PC-9 (cell line): ENCODE measurements at places on chromosomes 12 and 14. TPM values are rescaled to one million over a fixed set of nuclear protein-coding genes. Genes with fewer than 3 reads are reported as not detected.

- H3K4me3 ChIP-seq = no peak overlapping the region
- no peaks in the 10 kb centered on the region for H3K4me1 ChIP-seq
- H3K27me3 ChIP-seq = no peaks in the 10 kb centered on the region
- no peaks in the 10 kb centered on the region for H3K36me3 ChIP-seq
- DNase-seq = no peak
Measured at GRCh38 chr12:9957834-9958233, 13.4 kb upstream of the CLEC12A start.

GRCh38 chr14:105136401-105137322, 31.9 kb downstream of the JAG2 start:
- no peaks in the 10 kb centered on the region for H3K4me1 ChIP-seq
- no peak for DNase-seq
- H3K27me3 ChIP-seq = no peaks in the 10 kb centered on the region

- H3K4me1 ChIP-seq = no peaks in the 10 kb centered on the region
- DNase-seq = no peak
- no peak overlapping the region for H3K27ac ChIP-seq
- no peaks in the 10 kb centered on the region for H3K27me3 ChIP-seq
- no peak overlapping the region for H3K4me3 ChIP-seq
Measured at GRCh38 chr12:63208956-63209355, 58.0 kb upstream of the AVPR1A start.

- H3K4me3 ChIP-seq = no peak overlapping the region
- H3K27me3 ChIP-seq = no peaks in the 10 kb centered on the region
- H3K4me1 ChIP-seq = peaks cover 5% of the 10 kb centered on the region; the same call in 1 of the 2 replicates
- H3K27ac ChIP-seq = no peak overlapping the region
- no peaks in the 10 kb centered on the region for H3K36me3 ChIP-seq
Measured at GRCh38 chr12:57090490-57090889, 1.6 kb downstream of the NAB2 start.

- no peaks in the 10 kb centered on the region for H3K36me3 ChIP-seq
- H3K27ac ChIP-seq = no peak overlapping the region
- no peak for DNase-seq
- no peak overlapping the region for H3K4me3 ChIP-seq
- no peaks in the 10 kb centered on the region for H3K27me3 ChIP-seq
- no peaks in the 10 kb centered on the region for H3K4me1 ChIP-seq
Measured at GRCh38 chr12:92096346-92097136, 49.1 kb downstream of the BTG1 start.

GRCh38 chr12:66620026-66620425, 58.9 kb downstream of the GRIP1 start:
- no peak overlapping the region for H3K27ac ChIP-seq
- no peak for DNase-seq
- no peaks in the 10 kb centered on the region for H3K4me1 ChIP-seq
- H3K36me3 ChIP-seq = no peaks in the 10 kb centered on the region
- H3K4me3 ChIP-seq = no peak overlapping the region

- no peaks in the 10 kb centered on the region for H3K36me3 ChIP-seq
- H3K4me3 ChIP-seq = peak overlapping the region; percentile 78; the same call in 1 of the 2 replicates
- peak overlapping the region; percentile 80 for H3K27ac ChIP-seq
- peak; percentile 93 for DNase-seq
Measured at GRCh38 chr12:55933169-55933798, 2.3 kb downstream of the DGKA start.

DNA sequence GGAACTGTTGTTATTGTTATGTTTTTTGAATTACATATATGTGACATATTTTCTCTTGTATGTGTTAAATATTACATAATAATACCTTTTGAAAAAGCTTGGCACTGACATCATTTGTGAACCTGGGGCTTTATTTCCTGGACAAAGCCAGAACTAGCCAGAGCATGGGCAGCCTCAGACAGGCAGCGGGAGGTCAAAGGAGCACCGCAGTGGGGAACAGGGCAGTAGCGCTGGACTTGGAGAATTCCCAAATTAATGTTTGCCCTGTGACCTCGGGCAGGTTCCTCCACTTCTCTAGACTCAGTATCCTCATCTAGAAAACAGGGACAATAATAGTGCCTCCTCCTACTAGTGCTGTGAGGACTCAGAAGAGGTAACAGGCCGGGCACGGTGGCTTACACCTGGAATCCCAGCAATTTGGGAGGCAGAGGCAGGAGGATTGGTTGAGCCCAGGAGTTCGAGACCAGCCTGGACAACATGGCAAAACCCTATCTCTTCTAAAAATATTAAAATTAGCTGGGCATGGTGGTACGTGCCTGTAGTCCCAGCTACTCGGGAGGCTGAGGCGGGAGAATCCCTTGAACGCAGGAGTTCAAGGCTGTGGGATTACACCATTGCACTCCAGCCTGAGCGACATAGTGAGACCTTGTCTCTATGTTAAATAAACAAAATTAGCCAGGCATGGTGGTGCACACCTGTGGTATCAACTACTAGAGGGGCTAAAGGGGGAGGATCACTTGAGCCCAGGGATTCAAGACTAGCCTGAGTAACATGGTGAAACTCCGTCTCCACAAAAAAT, 27.3 kb upstream of the ITPK1 start:
- no peaks in the 10 kb centered on the region for H3K27me3 ChIP-seq
- H3K36me3 ChIP-seq = no peaks in the 10 kb centered on the region
- H3K4me1 ChIP-seq = no peaks in the 10 kb centered on the region
- no peak overlapping the region for H3K4me3 ChIP-seq
- no peak overlapping the region for H3K27ac ChIP-seq
- DNase-seq = no peak

- no peak overlapping the region for H3K27ac ChIP-seq
- no peaks in the 10 kb centered on the region for H3K4me1 ChIP-seq
- H3K27me3 ChIP-seq = no peaks in the 10 kb centered on the region
- DNase-seq = no peak
- H3K36me3 ChIP-seq = no peaks in the 10 kb centered on the region
- no peak overlapping the region for H3K4me3 ChIP-seq
Measured at GRCh38 chr14:22494486-22495135, 94.4 kb downstream of the DAD1 start.

GRCh38 chr14:23610090-23610814, 25.9 kb upstream of the DHRS2 start:
- H3K27me3 ChIP-seq = no peaks in the 10 kb centered on the region
- peaks cover 19% of the 10 kb centered on the region for H3K4me1 ChIP-seq
- DNase-seq = no peak
- no peak overlapping the region for H3K4me3 ChIP-seq
- H3K27ac ChIP-seq = no peak overlapping the region
- H3K36me3 ChIP-seq = no peaks in the 10 kb centered on the region

- no peaks in the 10 kb centered on the region for H3K4me1 ChIP-seq
- H3K36me3 ChIP-seq = 0 out of 2 replicates have a peak, but pooled peaks cover 24% of the 10 kb centered on the region
- H3K27ac ChIP-seq = no peak overlapping the region
- H3K27me3 ChIP-seq = no peaks in the 10 kb centered on the region
Measured at GRCh38 chr12:95130096-95130495, 56.7 kb upstream of the NR2C1 start.

SALL2 gene
- total RNA-seq = 10.3 and 10.9 TPM in 2 replicates

PLEKHD1 gene
- total RNA-seq = 0.60 and 0.65 TPM in 2 replicates

RERG gene
- 0.50 and 1.4 TPM in 2 replicates for total RNA-seq

SUSD6 gene
- total RNA-seq = 24.1 and 43.3 TPM in 2 replicates

PLCZ1 gene
- not detected in 2 replicates for total RNA-seq
